ENCODE measurements at places on chromosomes 6 and 20. TPM values are rescaled to one million over a fixed set of nuclear protein-coding genes. Genes with fewer than 3 reads are reported as not detected.

The C6orf141 gene
- total RNA-seq: 7.5 TPM

The PRRT1 gene
- 0.20 TPM for total RNA-seq

The TAAR1 gene
- total RNA-seq: not detected

The RIN2 gene
- 34.8 TPM for total RNA-seq

The KCNQ5 gene
- total RNA-seq: 0.39 TPM

The FAM184A gene
- total RNA-seq: 3.7 TPM

The LRRN4 gene
- 0.20 TPM for total RNA-seq

The FABP7 gene
- total RNA-seq: 31.6 TPM

The WFDC12 gene
- total RNA-seq: 1.1 TPM

The C4A gene
- total RNA-seq: 5.8 TPM

The CBLN4 gene
- 0.10 TPM for total RNA-seq

The AIG1 gene
- 22.8 TPM for total RNA-seq

The ADTRP gene
- 14.0 TPM for total RNA-seq

The MOXD1 gene
- total RNA-seq: 15.6 TPM

The TFAP2A gene
- total RNA-seq: 25.0 TPM

The FRK gene
- 3.6 TPM for total RNA-seq

All from skin of body (tissue), 3 donors.